ENCODE measurements at places on chromosomes 16 and 17. TPM values are rescaled to one million over a fixed set of nuclear protein-coding genes. Genes with fewer than 3 reads are reported as not detected.

BAHCC1 gene
- 0.10 TPM for total RNA-seq

CHD9 gene
- 50.3 TPM for total RNA-seq

CHD3 gene
- 86.8 TPM for total RNA-seq

TP53TG3B gene
- total RNA-seq, result not detected

APOBR gene
- total RNA-seq, result 2.4 TPM

ITGAD gene
- 4.0 TPM for total RNA-seq

REXO5 gene
- 9.4 TPM for total RNA-seq

GRAP gene
- 50.4 TPM for total RNA-seq

OR3A3 gene
- total RNA-seq, result not detected

SDR42E1 gene
- total RNA-seq, result 3.2 TPM

SLC16A5 gene
- 3.1 TPM for total RNA-seq

- H3K36me3 ChIP-seq, result peaks cover 9% of the 10 kb centered on the region
- no peak overlapping the region for H3K27ac ChIP-seq
- no peaks in the 10 kb centered on the region for H3K4me1 ChIP-seq
- H3K4me3 ChIP-seq, result no peak overlapping the region
Measured at GRCh38 chr17:43069368-43069898, 44.4 kb downstream of the RND2 start.

DNA sequence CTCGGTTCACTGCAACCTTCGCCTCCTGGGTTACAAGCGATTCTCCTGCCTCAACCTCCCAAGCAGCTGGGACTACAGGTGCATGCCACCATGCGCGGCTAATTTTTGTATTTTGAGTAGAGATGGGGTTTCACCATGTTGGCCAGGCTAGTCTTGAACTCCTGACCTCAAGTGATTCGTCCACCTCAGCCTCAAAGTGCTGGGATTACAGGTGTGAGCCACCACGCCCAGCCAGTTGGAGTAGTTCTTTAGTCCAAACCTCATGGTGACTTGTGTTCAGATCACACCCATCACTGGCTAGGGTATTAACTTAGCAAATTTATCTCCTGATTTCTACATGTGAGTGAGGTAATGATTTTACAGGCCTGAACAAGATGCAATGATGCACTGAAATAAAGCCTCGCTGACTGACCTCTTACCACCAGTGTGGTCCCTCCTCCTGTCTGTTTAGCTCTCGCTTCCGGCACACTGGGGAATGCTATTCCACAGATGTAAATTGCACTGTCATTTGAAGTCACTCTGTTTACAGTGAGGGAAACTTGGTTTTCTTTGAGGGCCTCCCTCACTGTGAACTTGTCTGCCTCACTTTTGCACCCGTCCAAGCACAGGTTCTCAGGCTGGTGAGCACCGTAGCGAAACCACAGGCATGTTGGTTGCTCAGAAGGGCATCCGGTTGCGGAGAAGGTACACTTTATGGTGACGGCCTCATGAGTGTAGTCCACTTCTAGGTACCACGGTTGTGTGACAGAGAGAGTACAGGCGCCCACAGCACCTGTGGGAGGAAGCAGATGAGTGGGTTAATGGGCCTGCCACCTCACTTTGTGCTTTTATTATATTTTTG is 5.5 kb downstream of the IGSF6 start:
- peaks cover 33% of the 10 kb centered on the region for H3K4me1 ChIP-seq
- no peaks in the 10 kb centered on the region for H3K36me3 ChIP-seq
- DNase-seq, result peak; percentile 99
- H3K27ac ChIP-seq, result peak overlapping the region; percentile 88
- no peak overlapping the region for H3K4me3 ChIP-seq

DNA sequence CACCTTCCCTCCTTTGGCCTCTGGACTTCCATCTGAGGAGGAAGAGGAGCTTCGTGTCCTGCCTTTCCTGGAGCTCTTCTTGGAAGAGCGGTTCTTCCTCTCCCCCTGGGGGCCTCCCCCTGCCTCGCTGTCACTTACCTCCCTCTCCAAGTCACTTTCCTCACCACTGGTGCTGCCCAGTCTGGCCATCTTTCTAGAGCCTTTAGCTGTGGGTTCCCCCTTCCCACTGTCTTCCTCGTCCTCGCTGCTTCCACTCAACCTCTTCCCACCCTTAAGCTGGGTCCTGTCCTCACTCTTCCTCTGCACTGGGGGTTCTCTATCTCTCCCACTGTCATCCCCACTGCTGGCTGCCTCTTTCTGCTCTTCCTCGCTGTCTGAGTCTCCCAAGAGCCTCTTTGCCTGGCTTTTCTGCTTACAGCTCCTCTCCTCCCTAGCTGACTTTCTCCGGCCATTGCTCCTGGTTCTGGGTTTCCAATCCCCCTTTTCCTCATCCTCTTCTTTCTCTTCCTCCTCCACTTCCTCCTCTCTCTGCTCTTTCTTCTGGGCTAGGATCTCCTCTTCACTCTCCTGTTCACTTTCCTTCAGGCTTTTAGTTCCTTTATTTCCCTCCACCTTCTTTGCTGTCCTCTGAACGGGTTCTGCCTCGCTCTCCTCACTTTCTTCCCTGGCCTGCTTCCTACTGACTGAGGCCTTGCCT is 1.4 kb downstream of the HIRIP3 start:
- H3K4me3 ChIP-seq, result peak overlapping the region; percentile 81
- H3K27ac ChIP-seq, result no peak overlapping the region
- peaks cover 18% of the 10 kb centered on the region for H3K36me3 ChIP-seq
- no peaks in the 10 kb centered on the region for H3K27me3 ChIP-seq
- no peak for DNase-seq

DNA sequence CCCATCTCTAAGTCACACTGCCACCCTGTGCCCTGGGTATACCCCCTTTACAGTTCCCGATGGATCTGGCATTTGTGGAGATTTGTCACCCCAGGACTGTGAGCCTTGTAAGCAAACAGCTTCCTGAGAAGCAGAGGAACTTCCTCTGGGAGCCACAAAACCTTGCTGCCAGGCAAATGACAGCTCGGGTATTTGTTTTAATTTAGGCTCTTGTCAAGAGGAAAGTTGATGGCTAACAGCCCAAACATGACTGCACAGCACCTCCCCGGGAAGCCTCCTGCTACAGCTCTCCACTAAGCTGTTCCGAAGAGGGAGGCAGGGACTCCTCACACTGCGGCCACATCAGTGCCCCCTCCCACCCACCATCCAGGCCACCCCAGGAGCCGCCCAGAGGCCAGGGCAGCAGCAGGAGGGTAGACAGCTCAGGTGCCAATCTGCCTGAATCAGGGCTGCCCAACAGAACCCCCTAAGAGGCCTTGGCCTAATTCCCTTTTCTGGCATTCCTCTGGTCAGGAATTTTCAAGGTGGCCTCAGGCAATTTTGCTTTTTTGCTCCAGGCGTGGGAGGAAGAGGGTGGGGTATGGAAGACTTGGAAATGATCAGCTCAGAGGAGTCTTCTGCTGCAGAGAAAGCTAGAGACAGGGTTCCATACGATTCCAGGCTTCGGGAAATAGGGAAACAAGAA is 2.6 kb downstream of the ABR start:
- no peak overlapping the region for H3K27ac ChIP-seq
- H3K27me3 ChIP-seq, result no peaks in the 10 kb centered on the region
- no peak overlapping the region for H3K4me3 ChIP-seq
- H3K36me3 ChIP-seq, result no peaks in the 10 kb centered on the region
- no peak for DNase-seq

- peaks cover 16% of the 10 kb centered on the region for H3K36me3 ChIP-seq
- DNase-seq, result no peak
- no peaks in the 10 kb centered on the region for H3K27me3 ChIP-seq
- no peak overlapping the region for H3K4me3 ChIP-seq
- no peak overlapping the region for H3K27ac ChIP-seq
Measured at GRCh38 chr16:85645021-85645589, 32.0 kb downstream of the GSE1 start.

- DNase-seq, result no peak
- no peaks in the 10 kb centered on the region for H3K36me3 ChIP-seq
Measured at GRCh38 chr17:5248821-5249479, 14.3 kb upstream of the SCIMP start.

DNA sequence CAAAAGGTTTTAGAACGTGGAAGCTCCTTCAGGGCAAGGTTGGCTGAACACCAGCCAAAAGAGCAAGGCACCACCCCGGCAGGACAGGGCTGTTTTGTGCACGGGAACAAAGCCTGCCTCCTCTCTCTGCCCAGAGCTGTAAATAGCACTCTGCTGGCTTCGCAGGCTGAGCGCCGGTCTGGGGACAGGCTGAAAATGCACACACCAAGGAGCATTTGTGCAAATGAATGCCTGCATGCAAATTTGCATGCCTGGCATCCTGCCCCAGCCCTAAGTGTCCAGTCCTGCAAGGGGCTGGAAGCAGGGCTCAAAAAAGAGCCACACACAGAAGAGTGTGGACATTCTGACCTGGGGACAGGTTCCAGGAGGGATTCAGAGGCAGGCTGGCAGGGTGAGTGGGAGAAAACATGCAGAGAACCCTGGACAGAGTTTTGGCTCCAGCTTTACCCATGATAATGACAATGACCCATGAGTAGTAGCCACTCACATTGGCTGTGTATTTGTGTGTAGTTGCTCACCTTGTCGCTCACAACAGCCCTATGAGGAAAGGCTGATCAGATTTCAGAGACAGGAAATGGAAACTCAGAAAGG is 11.7 kb downstream of the ABAT start:
- no peak for DNase-seq
- no peak overlapping the region for H3K27ac ChIP-seq
- H3K4me3 ChIP-seq, result no peak overlapping the region
- H3K27me3 ChIP-seq, result no peaks in the 10 kb centered on the region

DNA sequence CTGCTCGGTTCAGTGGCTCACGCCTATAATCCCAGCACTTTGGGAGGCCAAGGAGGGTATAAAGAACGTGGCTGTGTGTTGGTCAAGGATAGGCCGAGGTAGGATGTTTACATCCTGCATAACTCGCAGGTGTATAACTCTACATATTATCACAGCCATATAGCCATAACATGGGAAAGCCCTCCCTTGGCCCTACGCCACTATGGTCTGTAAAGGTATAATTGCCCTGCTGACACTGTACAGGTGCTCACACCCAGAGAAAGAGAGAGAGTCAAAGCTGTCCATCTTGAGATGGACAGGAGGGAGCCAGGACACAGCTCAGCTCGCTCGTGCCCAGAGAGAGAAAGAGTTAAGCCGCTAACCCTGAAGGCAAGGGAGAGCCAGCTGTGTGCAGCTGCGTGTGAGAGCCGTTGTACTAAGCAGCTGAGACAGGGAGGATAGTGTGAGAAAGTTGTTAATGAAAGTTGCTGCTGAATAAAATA is 30.4 kb upstream of the DHX8 start:
- DNase-seq, result no peak
- no peaks in the 10 kb centered on the region for H3K27me3 ChIP-seq
- H3K27ac ChIP-seq, result no peak overlapping the region
- H3K4me3 ChIP-seq, result no peak overlapping the region
- H3K4me1 ChIP-seq, result no peaks in the 10 kb centered on the region
- no peaks in the 10 kb centered on the region for H3K36me3 ChIP-seq

DNA sequence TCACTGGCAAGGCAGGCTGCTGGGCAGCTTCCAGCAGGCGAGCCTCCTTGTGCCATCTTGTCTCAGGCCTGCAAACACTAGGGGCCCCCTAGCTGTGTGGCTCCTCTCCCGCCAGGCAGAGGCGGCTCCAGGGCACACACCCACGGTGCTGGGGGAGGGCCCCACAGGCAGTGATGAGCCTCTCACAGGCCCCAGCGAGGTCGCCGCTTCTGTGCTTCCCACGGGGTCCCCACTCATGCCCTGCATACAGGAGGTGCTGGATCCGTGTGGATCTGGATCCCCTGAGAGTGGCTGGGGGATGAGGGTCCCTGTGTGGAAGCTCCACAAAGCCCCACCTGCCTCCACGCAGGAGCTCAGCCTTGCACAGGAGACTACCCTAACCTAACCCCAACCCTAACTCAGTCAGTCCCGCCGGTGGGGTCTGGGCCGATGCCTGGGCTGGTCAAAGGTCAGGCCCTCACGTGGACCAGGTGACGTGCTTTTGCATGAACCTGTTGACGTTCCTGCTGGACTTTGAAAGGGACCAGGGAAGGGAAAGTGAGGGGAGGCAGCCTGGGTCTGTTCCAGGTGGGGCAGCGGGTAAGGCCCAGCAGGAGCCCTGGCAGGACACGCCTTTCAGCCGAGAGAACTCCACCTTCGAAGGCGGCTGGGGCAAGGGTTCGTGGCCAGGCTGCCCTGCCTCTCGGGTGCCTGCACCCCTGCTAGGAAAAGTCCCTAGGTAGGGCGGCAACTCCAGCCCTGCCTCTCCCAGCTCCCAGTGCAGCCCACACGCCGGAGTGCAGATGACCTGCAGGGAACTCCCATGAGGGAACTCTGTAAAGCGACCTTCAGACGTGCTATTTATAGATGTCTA is 5.2 kb downstream of the SECTM1 start:
- H3K36me3 ChIP-seq, result no peaks in the 10 kb centered on the region
- H3K4me1 ChIP-seq, result peaks cover 4% of the 10 kb centered on the region
- no peak for DNase-seq
- no peak overlapping the region for H3K4me3 ChIP-seq
- peaks cover 6% of the 10 kb centered on the region for H3K27me3 ChIP-seq
- no peak overlapping the region for H3K27ac ChIP-seq

DNA sequence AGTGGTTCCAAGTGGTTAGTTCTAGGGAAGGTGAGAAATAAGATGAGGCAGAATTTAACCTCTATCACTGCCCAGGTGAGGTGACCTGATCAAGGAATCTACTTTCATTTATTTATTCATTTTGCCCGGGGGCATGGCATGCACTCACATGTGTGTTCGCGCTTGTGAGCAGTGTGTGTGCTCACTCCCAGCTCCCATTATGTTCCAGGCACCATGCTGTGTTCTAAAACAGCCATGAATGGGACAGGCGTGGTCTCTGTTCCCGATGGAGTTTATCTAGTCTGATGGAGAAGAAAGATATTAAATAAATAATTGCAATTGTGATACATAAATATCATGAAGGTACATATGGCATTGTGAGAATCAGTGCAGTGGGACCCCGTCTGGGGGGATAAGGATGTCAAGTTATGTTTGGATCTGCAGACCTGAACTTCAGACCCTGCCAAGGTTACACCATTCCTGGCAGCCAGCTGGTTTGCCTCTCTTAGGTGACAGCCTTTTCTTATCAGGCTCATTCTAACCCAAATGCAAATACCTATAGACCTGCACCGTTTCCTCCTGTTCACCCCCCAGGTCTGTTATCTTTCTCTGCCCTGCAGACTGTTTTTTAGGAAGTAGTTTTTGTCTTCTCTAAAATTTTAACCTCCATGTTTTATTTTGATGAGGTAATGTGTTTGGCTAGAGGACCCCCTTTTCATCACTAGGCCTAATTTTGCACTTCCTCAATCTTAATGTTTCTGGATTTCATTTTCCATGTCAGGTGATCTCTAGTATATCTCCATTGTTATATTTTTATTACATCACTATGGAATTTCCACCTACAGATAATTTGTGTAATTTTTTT is 11.8 kb downstream of the CYB5B start:
- H3K27me3 ChIP-seq, result no peaks in the 10 kb centered on the region
- no peak overlapping the region for H3K27ac ChIP-seq
- H3K4me3 ChIP-seq, result no peak overlapping the region
- peaks cover 22% of the 10 kb centered on the region for H3K36me3 ChIP-seq
- no peak for DNase-seq
